ENCODE measurements at places on chromosomes 2 and 18. TPM values are rescaled to one million over a fixed set of nuclear protein-coding genes. Genes with fewer than 3 reads are reported as not detected.

DNA sequence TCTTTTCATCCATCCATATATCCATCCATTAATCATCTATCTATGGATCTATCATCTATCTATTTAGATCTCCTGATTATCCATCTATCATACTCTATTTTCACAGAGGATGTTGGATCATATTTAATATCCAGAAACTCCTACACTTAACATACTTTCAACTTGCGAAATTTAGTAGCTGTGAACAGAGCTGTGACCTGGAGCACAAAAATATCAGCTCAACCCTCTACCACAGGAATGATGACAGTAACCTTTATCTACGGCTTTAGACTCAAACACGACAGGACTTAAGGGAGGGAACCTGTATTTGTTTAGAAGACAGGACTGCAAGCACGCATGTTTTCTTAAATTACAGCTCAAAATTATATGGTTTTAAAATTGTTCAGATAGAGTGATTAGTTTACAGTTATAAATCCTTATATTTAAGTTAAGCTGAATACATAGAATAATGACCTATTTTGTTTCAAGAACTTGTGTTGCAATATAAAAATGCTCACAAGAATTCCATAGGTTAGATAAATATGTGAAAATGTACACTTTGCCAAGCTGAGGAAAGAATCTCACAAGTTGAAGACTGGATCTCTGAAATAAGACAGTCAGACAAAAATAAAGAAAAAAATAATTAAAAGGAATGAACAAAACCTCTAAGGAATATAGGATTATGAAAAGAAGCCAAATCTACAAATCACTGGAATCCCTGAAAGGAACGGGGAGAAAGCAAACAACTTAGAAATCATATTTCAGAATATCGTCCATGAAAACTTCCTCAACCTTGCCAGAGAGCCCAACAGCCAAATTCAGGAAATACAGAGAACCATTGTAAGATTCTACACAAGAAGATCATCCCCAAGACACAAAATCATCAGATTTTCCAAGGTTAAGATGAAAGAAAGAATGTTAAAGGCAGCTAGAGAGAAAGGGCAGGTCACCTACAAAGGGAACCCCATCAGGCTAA, 142.0 kb downstream of the COL6A3 start:
- H3K27ac ChIP-seq = no peak overlapping the region
- DNase-seq = no peak
- no peaks in the 10 kb centered on the region for H3K4me1 ChIP-seq
- H3K27me3 ChIP-seq = no peaks in the 10 kb centered on the region
- no peak overlapping the region for H3K4me3 ChIP-seq

- peaks cover under 1% of the 10 kb centered on the region for H3K4me1 ChIP-seq
- H3K36me3 ChIP-seq = no peaks in the 10 kb centered on the region
- H3K27ac ChIP-seq = no peak overlapping the region
- H3K27me3 ChIP-seq = peaks cover under 1% of the 10 kb centered on the region
- no peak for DNase-seq
Observed at GRCh38 chr2:142840436-142840835, 37.0 kb upstream of the KYNU start.

GRCh38 chr2:202278944-202279343, 13.4 kb downstream of the NOP58 start:
- no peak overlapping the region for H3K27ac ChIP-seq
- no peaks in the 10 kb centered on the region for H3K4me1 ChIP-seq
- H3K36me3 ChIP-seq = no peaks in the 10 kb centered on the region
- no peak for DNase-seq

DNA sequence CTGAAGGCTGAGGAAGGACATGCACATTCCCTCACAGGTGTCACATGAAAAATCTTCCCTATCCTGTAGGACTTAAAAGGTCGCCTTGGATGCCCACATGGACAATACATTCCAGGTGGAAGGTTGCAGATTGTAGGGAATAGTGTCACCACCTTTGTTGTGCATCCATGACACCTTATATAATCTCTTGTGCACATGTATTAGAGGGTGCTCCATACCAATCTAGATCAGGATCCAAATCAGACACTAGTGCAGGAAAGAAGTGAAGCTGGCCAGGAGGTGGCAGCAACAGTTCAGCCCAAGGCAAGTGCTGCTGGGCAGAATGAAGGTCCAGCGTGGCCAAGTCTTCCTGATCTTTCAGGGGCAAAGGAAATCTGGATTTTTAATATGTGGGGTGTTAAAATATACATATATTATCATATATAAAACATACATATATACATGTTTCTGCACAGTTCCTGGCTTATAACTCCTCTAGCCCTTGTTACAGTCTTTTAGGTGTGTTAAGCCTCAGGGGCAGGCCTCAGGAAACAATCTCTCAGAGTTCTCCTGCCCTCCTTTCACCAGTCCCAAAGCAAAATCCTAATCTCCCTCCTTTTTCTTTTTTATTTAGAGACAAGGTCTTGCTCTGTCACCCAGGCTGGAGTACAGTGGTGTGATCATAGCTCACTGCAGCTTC, 16.6 kb downstream of the NIF3L1 start:
- H3K27ac ChIP-seq = no peak overlapping the region
- peak; percentile 78 for DNase-seq
- H3K27me3 ChIP-seq = no peaks in the 10 kb centered on the region
- H3K4me1 ChIP-seq = no peaks in the 10 kb centered on the region

- no peaks in the 10 kb centered on the region for H3K36me3 ChIP-seq
- H3K4me3 ChIP-seq = no peak overlapping the region
- H3K27ac ChIP-seq = no peak overlapping the region
- DNase-seq = no peak
- no peaks in the 10 kb centered on the region for H3K27me3 ChIP-seq
Observed at GRCh38 chr18:11565716-11566115, 43.7 kb upstream of the SLC35G4 start.

DNA sequence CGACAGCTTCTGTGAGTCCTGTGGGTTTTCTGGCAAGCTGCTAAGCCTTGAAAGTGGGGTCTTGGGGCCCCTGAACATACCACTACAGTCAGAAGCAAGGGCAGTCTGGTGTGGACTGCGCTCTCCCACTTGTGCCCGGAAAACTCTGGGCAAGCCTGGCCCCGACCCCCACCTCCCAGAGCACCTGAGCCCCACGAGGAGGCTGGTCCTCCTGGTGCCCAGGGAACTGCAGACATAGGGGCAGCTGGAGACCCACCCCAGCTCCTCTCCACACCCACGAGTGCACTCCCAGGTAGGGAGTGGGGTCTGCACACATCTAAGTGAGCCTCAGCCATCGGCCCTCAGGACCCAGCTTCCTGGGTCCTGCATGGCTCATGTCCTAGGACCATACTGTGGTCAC, 16.2 kb upstream of the GPC1 start:
- DNase-seq = no peak
- no peak overlapping the region for H3K4me3 ChIP-seq
- no peaks in the 10 kb centered on the region for H3K4me1 ChIP-seq
- no peaks in the 10 kb centered on the region for H3K27me3 ChIP-seq
- peaks cover 12% of the 10 kb centered on the region for H3K36me3 ChIP-seq

GRCh38 chr2:181546086-181546485, 88.9 kb downstream of the ITGA4 start:
- H3K4me3 ChIP-seq = no peak overlapping the region
- peaks cover 9% of the 10 kb centered on the region for H3K36me3 ChIP-seq
- H3K27me3 ChIP-seq = peaks cover 2% of the 10 kb centered on the region
- no peaks in the 10 kb centered on the region for H3K4me1 ChIP-seq
- no peak overlapping the region for H3K27ac ChIP-seq

DNA sequence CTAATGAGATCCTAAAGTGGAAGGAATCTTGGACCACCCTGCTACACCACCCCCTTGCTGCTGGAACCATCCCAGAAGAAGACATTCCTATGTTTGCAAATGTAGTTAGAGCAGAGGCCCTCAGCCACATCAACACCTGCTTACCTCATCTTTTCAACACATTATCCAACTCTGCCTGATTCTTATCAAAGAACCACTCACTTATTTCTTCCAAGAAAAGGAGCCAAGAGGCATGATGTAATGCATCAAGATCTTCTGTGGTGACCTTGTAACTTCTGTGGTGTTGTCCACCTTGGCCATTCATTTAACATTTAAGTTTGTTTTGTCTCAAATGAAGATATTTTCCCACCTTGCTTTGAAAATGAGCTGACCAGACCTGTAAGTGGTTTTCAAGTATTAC, 338.1 kb downstream of the CTNNA2 start:
- peaks cover 5% of the 10 kb centered on the region for H3K4me1 ChIP-seq
- H3K27me3 ChIP-seq = peaks cover 6% of the 10 kb centered on the region
- no peak overlapping the region for H3K27ac ChIP-seq

GRCh38 chr2:159226608-159227385, 59.7 kb downstream of the WDSUB1 start:
- peaks cover 11% of the 10 kb centered on the region for H3K4me1 ChIP-seq
- no peak overlapping the region for H3K4me3 ChIP-seq
- H3K36me3 ChIP-seq = no peaks in the 10 kb centered on the region
- H3K27ac ChIP-seq = no peak overlapping the region
- DNase-seq = no peak

DNA sequence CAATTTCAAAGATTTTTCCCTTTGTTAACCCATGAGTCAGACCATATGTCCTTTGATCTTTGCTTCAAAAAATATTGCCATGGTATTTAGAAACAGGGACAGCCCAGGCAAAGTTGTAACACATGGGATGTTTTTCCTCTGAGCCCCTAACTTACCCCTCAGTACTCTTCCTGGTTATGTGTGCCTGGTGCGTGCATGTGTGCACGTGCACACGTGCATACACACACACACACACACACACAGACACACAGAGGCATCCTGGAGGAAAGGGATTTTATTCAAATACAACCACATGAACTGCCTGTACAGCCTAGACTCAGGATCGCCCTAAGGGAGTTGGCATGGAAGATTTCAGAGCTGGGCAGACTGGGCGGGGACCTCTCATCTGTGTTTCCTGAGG, 5.1 kb downstream of the AFF3 start:
- H3K27me3 ChIP-seq = no peaks in the 10 kb centered on the region
- DNase-seq = no peak

DNA sequence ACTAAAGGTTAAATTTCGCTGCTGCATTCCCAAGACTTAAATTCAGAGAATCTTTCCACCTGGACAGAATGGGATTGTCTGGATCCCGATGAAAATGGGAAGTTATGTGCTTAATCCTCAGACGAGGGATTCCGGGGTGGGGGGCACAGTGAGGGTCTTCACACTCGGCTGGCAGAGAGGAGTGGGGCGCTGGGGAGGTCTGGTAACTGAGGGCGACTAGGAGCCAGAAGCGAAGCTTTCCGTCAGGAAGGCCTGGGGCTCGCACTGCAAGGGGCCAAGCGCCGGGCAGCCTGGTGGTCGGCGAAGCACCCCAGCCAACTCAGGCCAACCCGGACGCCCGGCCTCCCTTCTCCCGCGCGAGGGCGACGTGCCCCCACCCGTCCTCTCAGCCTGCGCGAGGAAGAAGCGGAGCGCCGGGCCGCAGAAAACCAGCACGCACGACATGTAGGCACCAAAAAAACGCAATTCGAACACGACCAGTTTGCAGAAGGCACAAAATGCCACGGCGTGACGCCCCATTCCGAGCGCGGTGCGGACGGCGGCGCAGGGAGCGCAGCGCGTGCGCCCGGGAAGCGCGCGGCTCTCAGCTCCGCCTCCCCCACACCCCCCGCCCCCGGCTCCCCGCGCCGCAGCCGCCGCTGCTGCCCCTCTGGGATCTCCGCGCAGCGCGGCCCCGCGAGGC, 188.1 kb downstream of the ZEB2 start:
- peaks cover 17% of the 10 kb centered on the region for H3K4me1 ChIP-seq
- DNase-seq = peak; percentile 77
- peaks cover 11% of the 10 kb centered on the region for H3K27me3 ChIP-seq
- H3K4me3 ChIP-seq = peak overlapping the region; percentile 92
- no peaks in the 10 kb centered on the region for H3K36me3 ChIP-seq

- no peaks in the 10 kb centered on the region for H3K4me1 ChIP-seq
- H3K27ac ChIP-seq = no peak overlapping the region
- H3K27me3 ChIP-seq = no peaks in the 10 kb centered on the region
- H3K4me3 ChIP-seq = no peak overlapping the region
Observed at GRCh38 chr2:159849160-159849813, 51.3 kb upstream of the CD302 start.

The IL18R1 gene
- total RNA-seq = not detected

The CCL20 gene
- total RNA-seq = not detected

The ITGA6 gene
- 0.81 TPM for total RNA-seq

The NPPC gene
- total RNA-seq = 18.5 TPM

The ZCCHC2 gene
- 9.9 TPM for total RNA-seq

The GREB1 gene
- 134 TPM for total RNA-seq
